ENCODE measurements at places on chromosomes 2 and 18.

- no peak for DNase-seq
These were observed 232.8 kb downstream of the CCDC85A start for GRCh38 chr2:56416500-56417176.

GRCh38 chr18:34223893-34224422 is 755 bp downstream of the NOL4 start:
- no peak for DNase-seq

DNA sequence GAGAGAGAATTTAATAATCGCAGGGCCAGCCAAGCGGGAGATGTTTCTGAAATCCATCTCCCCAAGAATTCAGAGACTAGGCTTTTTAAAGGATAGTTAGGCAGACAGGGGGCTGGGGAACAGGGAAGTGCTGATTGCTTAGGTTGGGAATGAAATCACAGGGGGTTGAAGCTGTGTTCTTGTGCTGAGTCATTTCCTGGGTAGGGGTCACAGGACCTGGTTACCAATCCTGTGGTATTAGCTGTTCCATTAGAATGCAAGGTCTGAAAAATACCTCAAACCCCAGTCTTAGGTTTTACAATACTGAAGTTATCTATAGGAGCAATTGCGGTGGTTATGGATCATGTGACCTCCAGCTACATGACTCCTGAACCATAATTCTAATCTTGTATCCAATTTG is 4.6 kb downstream of the SP140 start:
- no peak for DNase-seq

DNA sequence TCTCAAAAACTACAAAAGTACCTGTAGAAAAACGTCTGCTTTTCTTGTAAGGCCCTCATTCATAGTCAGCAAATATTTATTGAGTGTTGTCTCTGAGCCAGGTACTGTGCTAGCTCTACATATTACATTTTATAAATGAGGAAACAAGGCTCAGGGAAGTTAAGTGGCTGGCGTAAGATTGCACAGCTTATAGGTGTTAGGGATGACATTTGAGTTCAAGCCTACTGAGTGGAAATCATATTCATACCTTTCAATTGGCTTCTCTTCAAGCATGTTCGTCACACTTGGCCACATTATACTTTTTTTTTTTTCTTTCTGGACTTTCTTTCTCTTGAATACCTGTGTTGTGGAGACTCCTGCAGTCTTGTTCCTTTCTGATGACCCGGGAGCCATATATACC is 5.9 kb downstream of the NCOA1 start:
- DNase-seq, result no peak

- DNase-seq, result no peak
These were observed 187.3 kb upstream of the CTAGE1 start for GRCh38 chr18:22604986-22605421.

DNA sequence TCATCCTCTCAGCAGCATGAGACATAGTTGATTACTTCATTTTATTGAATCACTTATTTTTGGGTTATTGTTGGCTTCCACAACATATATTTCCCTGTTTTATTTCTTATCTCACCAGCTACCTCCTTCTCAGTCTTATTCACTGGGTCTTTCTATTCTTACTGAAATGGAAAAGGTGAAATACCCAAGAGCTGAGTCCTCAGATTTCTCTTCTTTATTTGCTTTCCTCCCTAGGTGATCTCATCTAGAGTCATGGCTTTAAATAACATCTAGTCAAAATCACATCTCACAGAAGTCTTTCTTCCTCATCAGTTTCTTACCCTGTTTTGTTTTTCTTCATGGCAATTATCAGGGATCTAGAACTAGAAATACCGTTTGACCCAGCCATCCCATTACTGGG is 105.0 kb upstream of the RBBP8 start:
- no peak for DNase-seq

- no peak for DNase-seq
These were observed 778.5 kb downstream of the BCL11A start for GRCh38 chr2:59774821-59775433.
